ENCODE measurements at places on chromosomes 3 and 15.
A peak's percentile ranks its signal among the peaks of the same experiment; 100 is the strongest.

DNA sequence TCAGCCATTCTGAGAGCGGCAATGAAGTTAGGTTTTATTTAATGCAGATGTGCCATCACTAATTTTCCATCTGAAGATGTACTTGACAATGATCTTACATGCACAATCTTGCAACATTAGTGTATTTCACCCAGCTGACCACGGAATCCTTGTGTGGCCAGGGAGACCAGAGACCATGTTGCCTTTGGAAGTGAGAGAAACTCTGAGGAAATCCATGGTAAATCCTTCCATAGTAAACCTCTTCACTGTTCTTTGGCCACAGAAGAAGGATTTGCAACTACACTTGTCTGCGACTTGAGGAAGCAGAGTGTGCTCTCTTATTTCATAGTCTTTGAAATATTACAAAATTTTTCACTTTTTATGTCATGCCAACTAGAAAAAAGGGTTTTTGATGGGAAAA lies 128.4 kb upstream of the IGSF10 start:
- DNase-seq = no peak

GRCh38 chr3:128484404-128485281 lies 8.4 kb downstream of the GATA2 start:
- DNase-seq = no peak

- DNase-seq = no peak
Measured at GRCh38 chr3:97821287-97821773, 481 bp upstream of the CRYBG3 start.

DNA sequence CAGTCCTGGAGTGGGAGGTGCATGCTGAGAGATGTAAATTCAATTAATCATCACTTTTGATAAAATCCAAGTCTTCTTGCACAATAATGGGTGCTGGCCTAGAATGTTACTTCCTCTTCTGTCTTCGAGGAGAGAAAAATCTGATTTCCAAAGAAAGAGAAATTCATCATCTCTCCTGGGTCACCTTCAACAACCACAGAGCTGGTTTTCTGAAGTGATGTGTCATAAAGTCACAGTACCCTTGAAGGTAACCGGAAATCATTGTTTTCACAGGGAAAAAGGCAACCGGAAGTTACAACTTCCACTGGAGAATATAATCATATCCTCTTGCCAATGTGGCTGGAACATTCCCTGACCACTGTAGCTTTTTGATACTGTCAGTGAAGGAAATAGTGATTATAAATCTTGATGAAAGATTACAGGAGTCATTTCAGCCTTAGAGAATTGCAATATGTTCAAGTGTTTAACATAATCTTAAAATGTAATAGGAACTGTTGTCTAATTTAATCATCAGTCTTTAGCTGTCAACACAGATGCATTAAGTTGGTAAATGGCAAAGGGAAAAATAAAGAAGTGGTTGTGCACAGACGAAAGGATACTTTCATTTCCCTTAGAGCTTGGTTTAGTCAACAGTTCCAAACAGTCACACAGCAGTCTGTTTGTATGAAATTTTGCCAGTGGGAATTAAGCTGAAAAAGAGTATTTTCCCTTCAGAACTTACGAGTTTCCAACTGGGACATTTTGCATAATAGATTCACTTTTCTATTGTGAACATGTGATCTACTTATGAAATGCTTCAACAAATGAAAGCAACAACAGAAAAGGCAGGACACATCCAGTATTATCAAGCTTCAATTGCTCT lies 106.5 kb upstream of the SLC4A7 start:
- peak; percentile 87 for DNase-seq

DNA sequence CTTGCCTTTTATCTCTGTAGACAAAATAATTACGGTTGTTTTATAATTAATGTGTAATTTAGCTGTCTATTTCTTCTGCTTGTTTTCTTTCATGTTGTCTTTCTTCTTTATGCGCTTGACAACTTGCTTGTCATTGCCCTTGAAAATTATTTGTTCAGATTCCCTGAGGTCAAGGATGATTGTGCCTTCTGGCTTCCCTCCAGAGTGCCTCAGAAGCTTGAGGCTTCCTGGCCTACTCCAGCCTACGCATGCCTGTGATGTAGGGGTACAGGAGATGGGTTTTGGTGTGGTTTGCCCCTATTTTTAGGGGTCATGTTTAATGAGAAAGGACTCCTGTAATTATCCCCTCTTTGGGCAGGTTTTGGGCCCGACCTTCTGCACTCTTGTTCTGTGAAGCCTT lies 231.5 kb downstream of the SV2B start:
- no peak for DNase-seq

DNA sequence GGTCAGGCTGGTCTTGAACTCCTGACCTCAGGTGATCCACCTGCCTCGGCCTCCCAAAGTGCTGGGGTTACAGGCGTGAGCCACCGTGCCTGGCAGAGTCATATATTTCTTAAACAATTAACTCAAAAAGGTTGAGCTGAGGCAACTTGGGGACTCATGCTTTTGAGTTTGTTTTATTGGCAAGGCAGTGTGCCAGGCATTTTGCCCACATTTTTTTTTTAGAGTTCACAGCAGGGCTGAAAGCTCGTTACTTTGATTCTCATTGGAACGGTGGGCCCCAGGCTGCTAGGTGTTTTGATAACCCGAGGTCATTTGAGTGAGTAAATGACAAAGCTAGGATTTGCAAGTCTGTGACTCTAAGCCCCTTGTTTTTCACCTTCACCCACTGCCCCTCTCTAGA lies 76.2 kb downstream of the CCK start:
- DNase-seq = no peak

- no peak for DNase-seq
Measured at GRCh38 chr15:90513448-90513847, 16.3 kb upstream of the CRTC3 start.

DNA sequence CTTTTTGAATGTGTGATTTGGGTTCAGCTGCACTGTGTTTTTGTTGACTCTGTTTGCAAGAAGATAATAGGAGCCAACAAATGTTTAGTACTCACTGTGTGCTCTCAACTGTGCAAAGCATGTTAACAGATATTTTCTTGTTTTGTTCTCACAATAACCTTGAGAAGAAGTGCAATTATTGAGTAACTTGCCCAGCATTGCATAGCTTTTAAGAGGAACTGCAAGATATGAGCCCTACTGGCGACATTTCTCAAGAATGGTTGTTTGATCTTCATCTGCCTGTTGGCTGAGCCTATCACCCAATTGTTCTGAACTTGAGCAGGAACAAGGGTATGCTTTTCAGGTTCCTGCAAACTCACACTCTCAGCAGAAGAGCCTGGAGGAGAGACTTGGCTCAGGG lies 43.4 kb upstream of the AGBL1 start:
- no peak for DNase-seq

GRCh38 chr15:100703032-100703578 lies 100.7 kb downstream of the ASB7 start:
- no peak for DNase-seq

DNA sequence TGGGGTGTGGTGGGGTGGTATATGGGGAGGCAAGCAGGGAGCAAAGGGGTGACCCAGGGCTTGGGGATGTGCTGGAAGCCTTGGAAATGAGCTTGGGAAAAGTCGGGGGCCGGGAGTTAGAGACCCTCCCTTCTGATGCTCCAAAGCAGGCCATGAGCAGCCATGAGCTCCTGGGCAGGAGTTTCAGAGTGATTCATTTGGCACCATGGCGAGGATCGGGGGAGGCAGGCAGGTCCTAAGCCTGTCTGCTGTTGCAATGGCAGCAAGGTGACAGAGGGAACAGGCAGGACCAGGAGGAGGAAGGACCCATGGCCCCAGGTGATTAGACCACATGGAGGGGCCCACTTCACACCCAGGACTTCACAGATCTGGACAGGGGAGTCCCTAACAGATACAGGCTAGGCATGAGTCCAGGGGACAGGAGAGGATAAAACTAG lies 21.3 kb downstream of the RGMA start:
- no peak for DNase-seq

DNA sequence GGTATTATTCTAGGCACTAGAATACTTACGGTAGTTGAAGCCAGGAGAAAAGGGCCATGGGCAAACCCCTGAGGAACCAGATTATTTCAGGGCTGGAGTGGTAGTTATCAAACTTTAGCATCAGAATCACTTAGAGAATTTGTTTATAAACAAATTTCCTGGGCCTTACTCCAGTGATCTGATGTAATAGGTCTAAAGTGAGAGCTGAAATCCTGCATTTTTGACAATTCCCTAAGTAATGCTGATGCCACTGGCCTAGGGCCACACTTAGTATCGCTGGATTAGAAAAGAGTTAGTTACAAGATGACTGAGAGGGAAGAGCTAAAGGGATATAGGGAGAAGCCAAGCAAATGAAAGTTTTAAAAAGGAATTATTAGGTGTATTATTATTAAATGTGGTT lies 412.5 kb upstream of the THRB start:
- no peak for DNase-seq

DNA sequence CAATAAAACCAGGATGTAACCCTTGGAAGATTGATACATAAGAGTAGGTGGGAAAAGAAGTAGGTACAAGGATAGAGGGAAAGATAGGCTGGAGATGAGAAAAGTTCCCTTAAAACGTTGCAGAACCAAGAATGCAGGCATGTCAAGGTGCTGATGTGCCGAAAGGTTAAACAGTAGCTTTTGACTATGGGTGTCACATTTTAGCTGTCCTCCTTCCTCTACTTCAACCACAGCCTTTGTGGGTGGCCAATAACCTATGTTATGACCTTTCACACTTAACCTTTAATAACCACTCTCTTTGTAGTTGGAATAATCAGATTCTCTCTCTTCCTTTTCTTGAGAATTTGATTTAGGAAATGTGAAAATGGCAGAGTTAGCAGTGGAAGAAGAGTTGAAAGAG lies 184.5 kb upstream of the GAP43 start:
- no peak for DNase-seq

DNA sequence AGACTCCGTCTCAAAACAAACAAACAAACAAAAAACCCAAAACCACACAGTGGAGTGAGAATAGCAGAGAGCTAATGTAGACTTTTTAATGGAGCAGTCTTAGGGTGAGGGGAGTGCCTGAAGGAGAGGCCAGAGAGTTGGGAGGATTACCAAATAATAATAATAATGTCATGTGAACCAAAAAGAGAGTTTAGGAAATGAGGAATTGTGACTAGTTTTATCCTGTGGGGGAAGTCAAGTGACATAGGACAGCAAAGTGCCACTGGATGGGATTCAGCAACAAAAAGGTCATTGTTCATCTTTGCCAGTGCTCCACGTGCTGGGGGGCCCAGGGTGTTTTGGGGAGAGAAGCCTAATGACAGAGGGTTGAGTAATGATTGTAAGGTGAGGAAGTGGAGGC lies 12.9 kb downstream of the GPR87 start:
- no peak for DNase-seq

GRCh38 chr3:119562307-119562961 lies 3.0 kb upstream of the CD80 start:
- DNase-seq = peak; percentile 80

DNA sequence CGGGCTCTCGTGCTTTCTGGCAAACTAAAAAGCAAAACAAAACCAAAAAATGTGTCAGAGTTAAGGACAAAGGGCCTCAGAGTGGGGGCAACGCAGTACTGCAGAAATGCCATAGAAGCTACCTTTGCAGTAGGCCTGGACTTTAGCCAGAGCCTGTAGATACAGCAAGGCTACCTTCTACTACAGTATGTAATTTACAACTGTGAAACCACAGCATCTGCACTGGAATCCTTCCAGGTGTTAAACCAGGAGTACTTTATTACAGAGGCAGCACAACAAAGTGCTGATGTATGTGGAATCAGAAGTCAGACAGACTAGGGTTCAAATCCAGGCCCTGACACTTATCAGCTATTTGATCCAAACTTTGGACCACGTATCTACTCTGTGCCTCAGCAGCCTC lies 34.9 kb downstream of the RUBCN start:
- DNase-seq = no peak

DNA sequence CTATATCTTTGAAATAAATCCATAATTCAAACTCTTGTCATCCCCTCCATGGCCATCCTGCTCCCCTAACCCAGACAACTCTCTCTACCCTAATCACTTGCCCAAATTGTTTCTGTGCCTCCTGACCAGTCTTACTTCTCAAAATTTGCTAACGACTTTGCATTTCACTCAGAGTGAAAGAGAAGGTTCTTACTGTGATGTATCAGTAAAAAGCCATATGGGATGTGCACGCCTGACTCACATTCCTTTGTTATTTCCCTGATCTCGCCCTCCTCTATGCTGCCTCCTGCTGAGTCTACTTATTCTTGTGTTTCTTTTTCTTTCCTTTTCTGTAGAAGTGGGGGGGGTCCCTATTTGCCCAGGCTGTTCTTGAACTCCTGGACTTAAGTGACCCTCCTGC lies 487.2 kb upstream of the FRG2C start:
- DNase-seq = no peak

GRCh38 chr3:62817678-62818077 lies 57.5 kb downstream of the CADPS start:
- peak; percentile 4 for DNase-seq

DNA sequence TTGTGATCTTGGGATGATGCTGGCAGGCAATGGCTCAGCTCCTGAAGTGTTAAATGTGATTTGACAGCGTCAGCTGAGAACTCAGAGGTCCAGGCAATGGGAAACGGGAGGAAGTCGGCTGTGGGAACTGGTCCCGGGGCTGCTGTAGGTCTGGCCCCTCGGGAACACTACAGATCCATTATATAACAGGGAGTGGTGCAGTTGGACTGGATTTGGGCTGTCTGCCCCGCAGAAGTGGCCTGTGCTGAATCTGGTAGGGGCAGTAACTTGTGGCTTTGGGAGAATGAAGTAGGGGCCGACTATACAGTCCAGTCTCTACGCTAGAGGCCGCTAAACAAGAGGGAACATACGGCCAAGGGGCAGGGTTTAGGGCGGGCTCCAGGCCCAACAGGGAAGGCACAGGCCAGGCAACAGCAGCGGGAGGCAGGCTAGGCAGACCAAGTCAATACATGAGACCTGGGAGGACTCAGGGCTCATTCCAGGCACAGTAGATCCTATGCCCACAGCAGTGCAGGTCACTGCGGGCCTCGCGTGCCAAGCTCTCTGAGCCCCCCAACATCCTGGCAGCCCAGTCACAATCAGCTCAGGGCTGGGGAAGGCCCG lies 20.3 kb upstream of the IL16 start:
- no peak for DNase-seq

GRCh38 chr15:74265046-74265639 lies 29.0 kb downstream of the CCDC33 start:
- no peak for DNase-seq

DNA sequence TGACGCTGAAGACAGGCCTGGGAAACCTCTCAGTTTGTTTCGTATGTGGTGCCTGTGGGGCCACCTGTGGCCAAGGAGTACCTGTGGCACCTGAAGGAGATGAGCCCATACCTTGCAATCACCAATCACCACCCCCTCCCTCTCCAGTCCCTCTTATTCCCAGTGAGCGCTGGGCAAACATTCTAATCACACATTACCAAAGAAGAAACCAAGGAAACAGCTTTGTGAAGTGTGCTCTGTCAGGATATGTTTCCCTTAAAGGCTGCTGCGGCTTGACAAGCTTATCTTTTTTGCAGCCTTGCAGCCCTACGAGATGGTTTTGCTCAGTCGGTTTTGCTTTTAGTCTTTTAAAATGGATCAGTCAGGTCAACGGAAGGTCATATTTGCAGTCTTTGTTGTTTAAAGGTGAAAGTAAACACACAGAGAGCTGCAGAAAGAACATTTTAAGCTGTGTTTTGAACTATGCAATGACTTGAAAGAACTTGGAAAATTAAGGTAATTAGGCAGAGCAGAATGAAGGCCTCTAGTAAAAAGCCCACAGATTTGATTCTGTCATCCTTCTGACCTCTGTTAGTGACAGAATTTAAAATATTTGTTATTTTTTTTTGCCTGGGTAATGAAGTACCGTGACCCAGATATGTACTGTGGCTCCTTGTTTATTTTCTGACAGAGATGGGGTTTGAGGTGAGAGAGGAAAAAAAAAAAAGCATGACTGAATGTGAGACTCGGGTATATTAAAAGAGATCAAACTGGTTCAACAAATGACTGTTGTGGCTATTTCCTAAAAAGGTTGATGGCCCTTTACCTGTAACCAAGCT lies 461.4 kb downstream of the NSUN3 start:
- DNase-seq = no peak

- DNase-seq = no peak
Measured at GRCh38 chr3:122255757-122256439, 69.2 kb upstream of the CSTA start.
